Stimulated activated CD8-positive, alpha-beta memory T cell treated with anti-CD3 and anti-CD28 coated beads, Interleukin-2, amount 100 ng/mL, for 1 hour (primary cell): ENCODE measurements at places on chromosomes 2 and 18.

DNA sequence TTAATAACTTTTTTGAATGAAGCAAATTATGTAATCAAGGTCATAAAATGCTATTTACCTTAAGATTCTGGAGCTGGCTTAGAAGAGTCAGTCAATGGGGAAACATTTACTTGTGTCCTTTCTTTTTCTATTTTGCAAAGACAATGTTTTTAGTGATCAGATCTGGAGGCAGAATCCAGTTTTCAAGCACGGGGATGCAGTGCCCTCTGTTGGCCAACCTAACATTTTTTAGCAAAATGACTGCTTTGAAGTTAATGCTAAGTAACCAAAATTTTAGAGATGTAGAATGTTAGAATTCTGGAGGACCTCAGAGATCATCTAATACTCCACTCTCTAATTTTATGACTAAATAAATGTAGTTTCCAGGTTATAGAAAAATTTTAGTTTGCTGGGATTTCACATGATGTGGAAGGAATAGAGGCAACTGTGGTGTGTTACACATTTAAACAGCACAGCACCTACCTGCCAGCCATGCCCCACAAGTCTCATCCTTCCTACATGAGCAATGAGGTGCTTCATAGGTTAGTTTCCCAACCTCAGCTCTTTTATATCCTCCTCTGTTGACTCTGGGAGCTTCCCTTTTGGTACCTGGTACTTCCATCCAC, 23.6 kb upstream of the SLC9A4 start:
- DNase-seq = peak; percentile 43

DNA sequence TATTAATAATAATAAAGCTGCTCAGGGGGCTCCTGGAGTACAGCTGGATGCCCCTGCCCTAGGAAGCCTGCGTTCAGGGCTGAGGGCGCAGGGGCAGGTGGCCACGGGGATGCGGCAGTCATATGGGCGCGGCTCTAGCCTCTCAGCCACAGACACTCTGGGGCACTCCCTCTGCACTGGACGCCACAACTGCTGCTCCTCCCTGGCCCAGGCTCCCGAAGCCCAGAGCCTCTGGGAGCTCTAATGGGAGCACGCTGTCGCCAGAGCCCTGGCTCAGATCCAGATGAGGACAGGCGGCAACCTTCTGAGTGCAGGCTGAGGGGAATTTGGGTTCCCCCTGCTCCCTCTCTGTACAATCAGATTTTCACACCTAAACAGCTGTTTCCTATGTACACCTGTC, 93.6 kb downstream of the MTCL1 start:
- DNase-seq = no peak

DNA sequence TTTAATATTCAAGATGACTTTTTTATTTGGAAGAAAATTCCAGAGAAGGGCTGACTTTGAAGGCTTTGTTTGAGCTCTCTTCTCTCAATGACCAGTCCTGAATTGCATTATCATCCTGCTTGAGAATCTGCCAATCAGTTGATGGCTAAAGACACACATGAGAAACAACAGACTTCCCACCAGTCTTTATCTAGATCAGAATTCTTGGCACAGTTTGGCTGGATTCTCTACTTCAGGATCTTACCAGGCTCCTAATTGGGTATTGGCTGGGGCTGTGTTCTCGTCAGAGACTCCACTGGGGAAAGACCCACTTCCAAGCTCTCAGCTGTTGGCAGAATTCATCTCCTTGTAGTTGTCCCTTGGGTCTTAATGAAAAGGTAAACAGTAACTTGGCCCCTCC, 86.0 kb downstream of the WDSUB1 start:
- no peak for DNase-seq

DNA sequence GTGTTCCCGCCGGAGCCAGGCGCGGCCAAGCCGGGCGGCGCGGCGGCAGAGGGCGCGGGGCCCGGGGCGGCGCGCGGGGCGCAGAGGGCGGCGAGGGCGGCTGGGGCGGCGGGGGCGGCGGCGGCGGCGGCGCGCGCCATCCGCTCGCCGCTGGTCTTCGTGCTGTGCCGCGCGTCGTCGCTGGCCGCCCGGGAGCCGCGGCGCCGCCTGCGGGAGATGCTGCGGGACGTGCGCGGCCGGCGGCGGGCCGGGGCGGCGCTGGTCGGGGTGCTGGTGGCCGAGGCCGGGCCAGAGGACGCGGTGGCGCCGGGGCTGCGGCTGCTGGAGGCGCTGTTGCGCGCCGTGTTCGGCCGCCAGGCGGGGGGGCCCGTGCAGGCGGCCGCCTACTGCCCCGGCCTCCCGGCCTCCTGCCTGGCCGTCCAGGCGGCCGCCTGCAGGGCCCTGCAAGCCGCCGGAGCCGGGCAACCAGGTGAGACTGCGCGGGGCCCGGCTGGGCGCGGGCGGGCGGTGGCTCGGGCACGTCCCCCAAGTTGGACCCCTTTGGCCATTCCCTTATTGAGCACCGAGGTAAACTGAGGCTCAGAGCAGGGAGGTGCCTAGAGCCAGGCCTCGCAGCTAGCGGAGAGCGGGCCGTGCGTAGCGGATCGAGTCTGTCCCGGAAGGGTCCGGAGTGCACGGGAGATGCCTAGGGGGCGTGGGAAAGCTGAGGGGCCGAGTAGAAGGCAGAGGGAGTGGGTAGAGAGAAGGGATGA, 584 bp downstream of the C2orf72 start:
- no peak for DNase-seq

DNA sequence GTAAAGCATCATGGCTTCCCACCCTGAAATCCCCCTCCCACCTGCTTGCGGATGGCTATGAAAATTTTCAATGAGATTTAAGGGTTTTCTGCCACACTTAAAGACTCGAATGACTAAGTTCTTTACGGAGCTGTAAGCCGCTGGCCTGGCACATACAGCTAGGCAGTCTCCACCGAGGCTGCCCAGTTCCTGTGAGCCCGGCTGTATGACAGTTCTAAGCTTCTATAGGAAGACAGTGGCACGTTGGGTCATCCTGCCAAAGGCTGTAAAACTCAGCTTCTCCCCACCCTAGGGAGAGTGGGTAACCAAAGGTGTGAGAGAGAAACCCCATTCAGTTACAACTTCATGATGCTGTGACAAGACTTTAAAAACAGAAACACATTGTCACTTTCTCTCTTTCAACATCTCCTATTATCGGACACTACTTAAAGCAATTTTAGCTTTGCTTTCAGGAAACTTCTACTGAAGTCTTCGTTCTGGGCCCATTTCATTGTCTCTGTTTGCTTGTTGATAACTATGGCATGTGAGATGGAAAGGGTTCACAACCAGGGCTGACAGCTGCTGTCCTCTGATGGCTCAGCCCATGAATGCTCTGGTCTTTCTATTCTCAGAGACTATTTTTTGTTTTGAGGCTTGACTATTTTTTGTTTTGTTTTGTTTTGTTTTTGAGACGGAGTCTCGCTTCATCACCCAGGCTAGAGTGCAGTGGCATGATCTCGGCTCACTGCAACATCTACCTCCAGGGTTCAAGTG, 7.1 kb downstream of the CASP8 start:
- DNase-seq = no peak

- no peak for DNase-seq
Measured at GRCh38 chr2:197996583-197996982, 192.2 kb downstream of the PLCL1 start.

DNA sequence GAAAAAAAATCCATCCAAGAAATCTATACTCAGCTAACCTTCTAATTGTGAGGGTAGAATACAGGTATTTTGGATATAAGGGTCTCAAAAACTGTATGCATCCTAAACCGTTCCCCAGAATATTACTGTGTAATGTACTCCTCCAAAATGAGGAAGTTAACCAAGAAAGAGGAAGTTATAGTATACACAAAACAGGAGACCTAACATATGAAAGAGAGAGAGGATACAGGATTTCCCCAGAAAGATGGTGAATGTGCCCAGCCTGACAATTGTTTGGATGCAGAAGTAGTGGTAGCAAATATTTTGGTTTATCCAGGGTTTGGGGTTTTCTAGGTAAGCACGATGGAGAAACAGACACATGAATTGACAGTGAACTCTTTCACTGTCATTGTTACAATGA, 50.6 kb downstream of the GALNT3 start:
- DNase-seq = no peak

- DNase-seq = no peak
Measured at GRCh38 chr2:185628985-185629384, 109.6 kb upstream of the FSIP2 start.

- no peak for DNase-seq
Measured at GRCh38 chr2:240572141-240573031, 4.1 kb downstream of the RNPEPL1 start.

DNA sequence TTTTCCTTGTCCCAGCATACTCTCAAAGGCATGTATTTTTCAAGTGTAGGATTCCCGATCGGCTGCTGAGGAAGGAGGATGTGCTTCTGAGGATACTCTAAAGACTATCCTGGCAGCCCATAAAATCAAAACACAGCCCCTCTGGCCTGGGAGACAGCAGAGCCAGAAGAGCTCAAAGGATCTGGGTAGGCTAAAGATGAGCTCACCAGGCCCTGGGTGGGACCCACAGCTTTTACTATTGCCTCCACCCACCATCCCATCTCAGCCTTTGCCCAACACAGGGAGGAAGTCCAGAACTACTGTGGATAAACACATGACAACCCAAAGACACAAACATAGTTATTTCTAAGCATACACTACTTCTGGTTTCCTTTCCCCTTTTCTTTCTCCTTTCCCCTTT, 79.1 kb upstream of the ZFP36L2 start:
- DNase-seq = no peak

DNA sequence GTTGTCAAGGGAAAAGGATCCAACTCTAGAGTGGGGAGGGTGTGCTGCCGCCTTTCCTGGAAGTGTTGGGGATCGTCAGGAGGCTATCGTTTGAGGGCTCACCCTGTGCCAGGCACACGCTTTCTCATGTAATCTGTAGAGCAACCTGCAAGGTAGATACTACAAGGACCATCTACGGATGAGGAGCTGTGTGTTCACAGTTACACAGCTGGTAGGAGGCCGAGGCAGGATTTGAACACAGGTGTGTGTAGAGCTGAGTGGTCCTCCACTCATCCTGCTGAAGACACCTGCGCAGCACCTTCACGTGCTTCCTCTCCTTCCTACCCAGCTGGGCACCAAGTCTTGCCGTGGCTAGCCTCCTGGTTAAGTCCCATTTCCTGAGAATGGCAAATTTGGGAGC, 68.3 kb downstream of the MARCO start:
- DNase-seq = no peak

DNA sequence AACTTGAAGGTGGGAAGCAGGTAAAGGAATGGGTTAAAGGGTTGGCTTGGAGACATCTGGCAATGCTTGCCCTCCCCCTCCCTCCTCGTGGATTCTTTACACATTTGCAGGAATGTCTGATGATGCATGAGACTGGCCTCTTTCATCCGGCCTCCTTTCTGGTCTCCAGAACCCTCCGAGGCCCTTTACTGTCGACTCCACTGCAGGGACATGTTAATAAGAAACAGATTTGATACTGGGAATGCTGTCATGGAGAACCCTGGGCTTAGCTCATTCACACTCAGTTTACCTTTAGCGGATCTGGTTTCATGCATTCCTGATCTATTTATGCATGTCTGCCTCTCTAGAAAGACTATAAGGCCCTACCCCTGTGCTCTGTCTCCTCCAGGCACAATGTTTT, 238.7 kb downstream of the TGIF1 start:
- no peak for DNase-seq

GRCh38 chr2:189582809-189583192, 2.2 kb upstream of the SLC40A1 start:
- no peak for DNase-seq

DNA sequence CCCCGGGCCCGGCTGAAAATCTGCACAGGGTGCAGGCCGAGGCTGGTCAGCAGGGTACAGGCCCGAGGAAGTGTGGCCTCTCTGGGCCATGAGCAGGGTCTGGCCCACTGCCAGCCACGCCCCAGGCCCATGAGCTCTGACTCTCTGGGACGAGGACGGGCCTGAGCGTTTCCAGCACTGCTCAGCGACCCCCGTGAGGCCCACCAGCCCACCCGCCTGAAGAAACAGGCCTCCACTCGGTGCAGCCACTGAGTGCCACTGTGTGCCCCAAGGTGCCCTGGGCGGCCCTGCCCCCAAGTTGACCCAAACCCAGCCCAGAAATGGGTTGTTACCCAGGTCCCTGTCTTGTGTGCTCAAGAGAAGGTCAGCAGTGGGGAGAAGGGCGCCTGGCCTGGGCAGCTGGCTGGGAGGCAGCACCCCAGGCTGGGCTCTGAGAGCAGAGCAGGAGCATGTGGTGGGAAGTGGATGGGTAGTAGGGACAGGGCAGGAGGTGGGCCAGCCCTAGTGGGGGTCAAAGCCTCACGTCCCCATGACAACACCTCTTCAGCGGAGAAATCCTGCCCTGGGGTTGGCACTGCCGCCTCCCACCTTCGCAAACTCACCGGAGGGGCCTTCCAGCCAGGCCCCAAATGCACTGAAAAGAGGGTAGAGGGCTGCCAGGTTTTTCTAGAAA, 2.1 kb upstream of the SNED1 start:
- no peak for DNase-seq

- no peak for DNase-seq
Measured at GRCh38 chr2:179354296-179354695, 89.7 kb upstream of the SESTD1 start.

DNA sequence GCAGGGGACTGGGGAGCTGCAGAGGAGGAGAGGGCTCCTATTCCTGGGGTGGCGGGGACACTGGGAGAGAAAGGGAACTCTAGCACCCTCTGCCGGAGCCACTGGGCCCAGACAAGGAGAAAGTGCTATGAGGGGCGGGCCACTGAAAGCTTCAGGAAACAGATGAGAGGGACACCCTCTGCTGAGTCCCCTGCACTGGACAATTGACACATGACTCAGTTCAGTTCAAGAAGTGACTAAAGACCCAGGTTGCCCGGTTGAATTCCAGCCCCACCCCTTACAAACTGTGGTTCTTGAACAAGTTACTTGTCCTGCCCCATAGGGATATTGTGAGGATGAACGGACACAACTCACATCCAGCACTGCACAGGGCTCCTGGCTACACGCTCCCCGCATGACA, 5.0 kb downstream of the RUFY4 start:
- no peak for DNase-seq

DNA sequence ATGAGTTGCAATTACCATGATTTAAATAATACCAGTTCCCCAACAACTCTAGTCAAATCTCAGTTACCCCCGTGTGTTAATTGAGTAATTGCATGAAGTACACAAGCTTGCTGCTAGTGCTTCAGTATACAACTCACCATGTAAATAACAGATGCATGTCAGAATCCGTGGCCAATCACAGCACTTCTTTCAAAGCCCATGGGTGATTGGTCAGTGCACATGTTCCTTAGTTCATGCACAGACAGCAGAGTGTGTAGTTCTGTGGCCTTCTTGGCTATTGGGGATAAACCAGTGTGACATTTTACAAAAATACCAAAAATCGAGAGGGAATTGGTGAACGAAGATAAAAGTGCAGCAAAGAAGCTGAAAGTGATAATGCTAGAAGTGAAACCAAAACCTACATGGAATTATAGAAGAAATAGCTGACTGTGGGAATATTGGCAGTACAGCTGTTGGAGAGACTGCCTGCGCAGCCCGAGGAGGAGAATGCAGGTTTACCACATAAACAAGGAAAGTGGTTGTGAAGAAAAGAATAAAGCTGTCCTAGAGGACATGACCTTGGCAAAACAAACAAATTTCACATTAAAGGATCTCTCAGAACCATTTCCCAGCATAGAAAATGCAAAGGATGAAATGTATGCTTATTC, 59.4 kb downstream of the NEDD4L start:
- no peak for DNase-seq

GRCh38 chr2:43637030-43637803, at the start of gene PLEKHH2:
PLEKHH2 (plus strand) TSS chr2:43637260; CDS start chr2:43644674, 7,414 bp downstream.
- DNase-seq = peak; percentile 74
